Epithelial cell of prostate (primary cell): ENCODE measurements at places on chromosomes 3 and 15.

DNA sequence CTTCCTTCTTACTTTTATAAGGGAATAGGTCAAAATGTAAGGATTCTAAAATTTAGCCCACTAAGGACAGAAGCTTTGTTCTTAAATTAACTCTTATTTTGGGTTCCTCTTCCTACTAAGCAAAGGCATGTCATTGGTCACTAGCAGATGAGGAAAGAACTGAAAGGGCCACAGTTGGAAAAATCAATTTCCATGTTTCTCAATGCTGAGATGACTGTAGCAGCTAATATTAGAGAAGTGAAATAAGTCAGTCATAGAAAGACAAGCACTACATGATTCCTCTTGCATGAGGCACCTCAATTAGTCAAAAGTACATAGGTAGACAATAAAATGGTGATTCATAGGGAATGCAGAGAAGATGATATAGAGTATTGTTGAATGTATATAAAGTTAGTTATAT lies 353.7 kb downstream of the RSL24D1 start:
- no peak for DNase-seq

DNA sequence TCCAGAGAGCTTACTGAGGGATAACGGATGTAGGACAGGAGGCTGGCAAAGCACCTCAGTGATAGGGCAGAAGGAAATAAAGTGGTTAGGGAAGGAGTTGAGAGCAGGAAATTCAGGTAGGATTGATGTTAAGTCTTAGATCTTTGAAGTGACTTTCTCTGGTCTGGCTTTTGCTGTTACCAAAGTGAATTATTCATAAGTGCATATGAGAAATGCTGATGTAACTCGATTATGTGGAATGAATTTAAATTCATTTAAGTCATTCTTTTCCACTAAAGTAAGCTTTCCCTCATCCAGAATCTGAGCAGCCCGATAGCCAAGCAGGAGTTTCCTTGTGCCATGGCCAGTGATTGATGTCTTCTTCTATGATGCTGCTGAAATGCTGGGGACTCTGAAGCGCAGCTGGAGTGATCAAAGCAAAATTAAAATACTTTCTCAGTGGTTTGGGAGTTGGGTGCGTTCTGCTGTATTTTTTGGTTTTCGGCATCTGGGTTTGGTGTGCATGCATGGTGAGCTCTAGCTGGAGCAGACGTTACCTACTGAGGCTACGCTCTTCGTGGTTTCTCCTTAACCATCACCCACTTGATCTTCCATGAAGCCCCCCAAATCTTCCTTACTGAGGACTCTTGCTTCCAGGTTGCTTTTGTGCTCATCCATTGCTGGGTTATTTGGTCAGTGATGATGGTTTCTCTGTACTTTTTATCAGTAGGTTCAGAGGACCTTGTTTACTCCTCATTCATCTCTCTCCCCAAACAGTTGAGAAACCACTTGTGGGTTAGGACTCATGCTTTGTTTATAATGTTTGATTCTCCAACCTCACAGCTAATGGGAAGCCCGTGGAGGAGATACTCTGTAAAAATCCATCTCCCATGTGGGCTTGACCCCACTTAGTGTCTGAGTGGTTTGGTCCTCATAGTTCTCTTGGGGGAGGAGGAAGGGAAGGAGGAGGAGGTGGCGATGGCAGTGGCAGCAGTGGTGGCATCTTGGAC lies 72.5 kb downstream of the IGF1R start:
- no peak for DNase-seq

- DNase-seq, result peak; percentile 88
Observed at GRCh38 chr3:190345027-190345821, 23.0 kb upstream of the CLDN1 start.

GRCh38 chr3:12399226-12399625 lies 85.1 kb upstream of the TSEN2 start:
- DNase-seq, result no peak
